Ascending aorta (tissue), 2 donors: ENCODE measurements at places on chromosomes 5 and 9.
A peak's percentile ranks its signal among the peaks of the same experiment; 100 is the strongest.

DNA sequence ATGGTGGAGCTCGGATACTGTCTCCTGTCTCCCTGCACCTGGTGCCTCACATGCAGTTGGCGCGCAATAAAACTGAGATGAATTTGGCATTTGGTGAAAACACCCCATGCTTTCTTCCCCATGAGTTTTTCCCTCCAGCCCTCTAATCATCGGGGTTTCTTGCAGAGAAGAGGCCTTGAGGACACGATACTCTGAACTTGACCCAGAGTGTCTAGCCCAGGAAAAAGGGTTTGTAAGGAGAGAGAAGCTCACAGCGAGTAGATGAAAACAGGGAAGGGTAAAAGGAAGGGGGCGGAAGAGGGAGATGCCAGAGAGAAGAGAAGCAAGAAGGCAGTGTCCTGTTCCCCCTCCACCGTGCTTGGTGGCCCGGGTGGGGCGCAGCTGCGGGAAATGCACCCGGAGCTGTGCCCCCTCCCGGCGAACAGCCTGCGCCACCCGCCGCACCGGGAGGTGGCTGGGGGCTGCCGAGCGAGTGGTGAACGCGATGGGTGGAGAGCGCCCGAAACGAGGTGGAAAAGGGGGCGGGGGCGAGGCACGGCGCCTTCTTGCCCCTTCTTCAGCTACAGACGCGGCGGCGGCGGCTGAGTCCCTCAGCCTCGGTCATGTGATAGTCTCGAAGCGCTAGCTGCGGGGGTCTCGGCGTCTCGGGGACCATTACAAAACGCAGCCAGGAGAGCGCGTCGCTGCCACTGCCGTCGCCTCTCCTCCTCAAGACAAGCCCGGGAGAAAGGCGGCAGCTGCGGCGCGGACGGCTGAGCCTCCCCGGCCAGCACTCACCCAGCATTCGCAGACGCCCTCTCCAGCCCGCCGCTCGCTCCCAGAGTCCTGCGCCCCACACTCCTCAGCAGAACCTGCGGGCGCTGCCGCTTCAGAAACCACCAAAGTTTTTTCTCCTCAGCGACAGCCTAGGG is 1.1 kb upstream of the FOXB2 start:
- no peaks in the 10 kb centered on the region for H3K36me3 ChIP-seq
- no peak for DNase-seq
- H3K27ac ChIP-seq = no peak overlapping the region
- H3K4me3 ChIP-seq = peak overlapping the region; percentile 50
- peaks cover 84% of the 10 kb centered on the region for H3K27me3 ChIP-seq

- H3K4me3 ChIP-seq = no peak overlapping the region
- peaks cover 11% of the 10 kb centered on the region for H3K36me3 ChIP-seq
- no peaks in the 10 kb centered on the region for H3K4me1 ChIP-seq
- H3K27me3 ChIP-seq = no peaks in the 10 kb centered on the region
- no peak overlapping the region for H3K27ac ChIP-seq
Measured at GRCh38 chr9:121179930-121180681, 21.6 kb downstream of the RAB14 start.

GRCh38 chr9:13424204-13424603 is 144.7 kb upstream of the MPDZ start:
- H3K4me3 ChIP-seq = no peak overlapping the region
- H3K4me1 ChIP-seq = no peaks in the 10 kb centered on the region
- DNase-seq = no peak
- H3K27me3 ChIP-seq = no peaks in the 10 kb centered on the region
- H3K27ac ChIP-seq = no peak overlapping the region

- no peaks in the 10 kb centered on the region for H3K36me3 ChIP-seq
- no peak overlapping the region for H3K4me3 ChIP-seq
- H3K27me3 ChIP-seq = no peaks in the 10 kb centered on the region
- DNase-seq = no peak
Measured at GRCh38 chr9:98356953-98357690, 101.7 kb upstream of the TBC1D2 start.

GRCh38 chr5:3103262-3103811 is 351.9 kb upstream of the IRX2 start:
- H3K27ac ChIP-seq = no peak overlapping the region
- no peak overlapping the region for H3K4me3 ChIP-seq
- H3K4me1 ChIP-seq = no peaks in the 10 kb centered on the region
- no peaks in the 10 kb centered on the region for H3K36me3 ChIP-seq
- DNase-seq = no peak
- H3K27me3 ChIP-seq = no peaks in the 10 kb centered on the region

- H3K4me1 ChIP-seq = no peaks in the 10 kb centered on the region
- no peak overlapping the region for H3K4me3 ChIP-seq
- DNase-seq = no peak
- H3K27me3 ChIP-seq = no peaks in the 10 kb centered on the region
Measured at GRCh38 chr9:131892902-131893500, 153.1 kb upstream of the RAPGEF1 start.
